ENCODE measurements at places on chromosomes 5 and 9. TPM values are rescaled to one million over a fixed set of nuclear protein-coding genes. Genes with fewer than 3 reads are reported as not detected.

The TLR4 gene
- 21.0 TPM for total RNA-seq

The CKS2 gene
- total RNA-seq: 47.3 TPM

The SPINK4 gene
- total RNA-seq: not detected

The NR2F1-AS1 gene
- total RNA-seq: 12.4 TPM

The SLC36A2 gene
- total RNA-seq: not detected

The ACSL6 gene
- total RNA-seq: not detected

The MEGF10 gene
- 0.05 TPM for total RNA-seq

The BAAT gene
- 0.06 TPM for total RNA-seq

The SPINK7 gene
- not detected for total RNA-seq

All from cardiac ventricle fibroblast (primary cell).